ENCODE measurements at places on chromosomes 6 and 20.

DNA sequence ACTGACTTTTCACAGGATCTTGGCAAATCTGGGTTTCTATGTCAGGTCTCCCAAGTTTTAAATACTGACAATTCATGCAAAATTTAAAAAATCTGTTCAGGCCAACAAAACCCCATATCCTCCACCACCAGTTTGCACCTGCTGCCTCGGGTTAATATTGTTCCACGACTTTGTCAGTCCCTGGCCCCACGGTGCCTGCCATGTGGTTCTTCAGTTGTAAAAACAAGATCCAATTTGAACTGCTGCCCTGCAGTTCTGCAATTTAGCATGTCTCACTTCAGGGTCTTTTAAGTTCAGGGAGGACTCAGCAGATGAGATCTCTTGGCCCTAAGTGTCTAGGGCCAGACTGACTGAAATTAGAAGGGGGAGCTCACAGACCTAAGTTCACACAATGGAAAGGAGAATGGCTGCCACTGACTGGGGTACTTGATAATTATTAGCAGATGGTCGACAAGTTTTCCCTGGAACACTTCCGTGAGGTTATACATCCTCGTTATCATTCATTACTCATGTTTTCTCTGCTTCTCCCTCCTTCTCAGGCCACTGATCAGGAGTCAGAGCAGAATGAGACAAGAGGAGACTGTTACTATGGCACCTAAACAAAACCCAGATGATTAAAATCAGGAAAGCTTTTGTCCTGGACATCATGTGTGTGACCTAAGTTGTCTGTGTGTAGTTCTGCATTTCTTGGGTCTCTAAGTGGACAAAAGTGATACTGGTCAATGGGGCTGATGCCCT, 223.6 kb downstream of the KIF16B start:
- peak; percentile 65 for DNase-seq

- no peak for DNase-seq
Measured at GRCh38 chr6:160881148-160881808, 110.3 kb upstream of the MAP3K4 start.

DNA sequence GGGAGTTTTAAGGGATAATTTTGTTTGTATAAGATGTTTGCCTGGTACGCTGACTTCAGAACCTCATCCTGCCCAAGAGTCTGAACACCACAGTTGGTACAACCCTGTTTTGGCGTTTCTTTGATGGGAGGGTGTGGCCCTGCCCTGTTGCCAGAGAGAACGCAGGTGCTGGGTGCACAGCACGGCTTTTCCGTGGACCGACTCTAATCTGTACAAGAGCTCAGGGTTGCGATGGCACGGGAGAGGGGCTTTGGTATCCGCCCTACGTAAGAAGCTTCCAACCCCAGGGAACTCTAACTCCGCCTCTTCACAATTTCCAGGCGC, 1.3 kb downstream of the CYP24A1 start:
- no peak for DNase-seq

GRCh38 chr20:12413116-12413515, 495.4 kb downstream of the BTBD3 start:
- DNase-seq = no peak

DNA sequence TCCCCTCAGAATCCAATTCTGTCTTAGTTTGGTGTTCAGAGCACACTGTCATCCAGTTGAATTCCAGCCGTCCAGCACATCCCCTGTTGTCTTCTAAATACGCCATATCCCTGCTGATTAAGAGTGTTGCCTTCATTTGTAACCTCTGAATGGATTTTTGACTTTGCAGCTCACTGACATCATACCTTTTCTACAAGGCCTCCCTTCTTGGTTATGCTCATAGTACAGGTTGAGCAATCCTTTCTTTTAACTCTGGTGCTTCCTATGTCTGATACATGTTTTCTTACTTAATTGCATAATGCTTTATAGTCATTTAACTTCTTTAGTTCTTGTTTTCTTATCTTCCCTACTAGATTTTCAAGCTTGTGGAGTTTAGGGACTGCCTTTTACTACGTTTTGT, 36.4 kb downstream of the XRN2 start:
- no peak for DNase-seq

DNA sequence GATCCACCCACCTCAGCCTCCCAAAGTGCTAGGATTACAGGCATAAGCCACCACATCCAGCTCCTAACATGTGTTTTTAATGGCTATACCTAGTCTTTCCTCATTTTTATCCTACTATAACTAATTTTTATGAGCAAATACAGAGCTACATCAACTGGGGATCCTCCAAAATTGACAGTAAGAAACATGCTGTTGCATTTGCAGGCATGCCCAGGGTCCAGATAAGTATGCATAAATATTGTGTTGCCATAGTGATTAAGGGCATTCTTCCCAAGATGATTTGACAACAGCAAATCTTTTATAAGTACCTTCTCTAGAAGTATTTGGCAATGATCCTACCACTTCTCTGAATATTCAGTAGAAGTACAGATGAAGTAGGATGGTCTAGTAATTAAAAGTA, 41.9 kb upstream of the MOXD1 start:
- DNase-seq = peak; percentile 72

GRCh38 chr6:142400495-142400894, 98.7 kb downstream of the ADGRG6 start:
- no peak for DNase-seq

DNA sequence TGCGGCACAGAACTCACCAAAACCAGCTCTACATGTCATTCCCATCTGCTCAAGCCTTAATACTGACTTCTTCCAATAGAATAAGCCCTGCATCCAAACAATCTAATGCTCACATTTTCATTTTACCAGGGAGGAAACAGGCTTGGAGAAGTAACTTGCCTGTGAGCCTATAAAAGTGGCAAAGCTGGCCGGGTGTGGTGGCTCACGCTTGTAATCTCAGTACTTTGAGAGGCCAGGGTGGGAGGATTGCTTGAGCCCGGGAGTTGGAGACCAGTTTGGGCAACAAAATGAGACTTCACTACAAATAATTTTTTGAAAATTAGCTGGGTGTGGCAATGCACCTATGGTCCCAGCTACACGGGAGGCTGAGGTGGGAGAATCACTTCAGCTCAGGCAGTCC, 133.7 kb downstream of the LY86 start:
- no peak for DNase-seq

DNA sequence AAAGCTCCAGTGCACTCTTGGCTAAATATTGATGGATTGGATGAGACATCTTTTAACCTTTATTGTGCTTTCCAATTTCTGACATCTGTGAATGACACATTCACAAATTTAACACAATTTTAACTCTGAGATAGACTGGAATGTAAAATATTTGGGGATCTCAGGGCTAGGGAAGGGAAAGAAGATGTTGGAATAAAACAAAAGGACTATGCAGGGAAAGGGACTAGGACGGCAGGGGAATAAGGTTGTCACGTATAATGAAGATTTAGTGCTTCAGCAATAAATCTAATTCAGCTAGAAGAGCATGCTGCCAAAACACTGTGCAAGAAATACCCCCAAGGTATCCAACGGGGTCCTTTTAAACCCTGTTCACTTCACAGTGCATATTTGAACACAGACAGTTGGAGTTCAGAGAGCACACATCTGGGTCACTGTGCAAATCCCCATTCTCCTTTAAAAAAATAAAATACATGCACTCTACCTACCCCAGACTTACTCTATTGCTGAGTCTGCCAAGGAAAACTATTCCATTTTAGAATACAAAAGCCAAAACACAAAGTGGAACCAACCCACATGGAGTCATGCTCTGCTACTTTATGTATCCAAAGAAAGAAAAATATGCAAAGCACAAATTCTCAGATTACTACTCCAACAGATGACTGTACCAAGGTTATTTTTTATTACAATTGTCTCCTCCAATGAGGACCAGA, 151.0 kb upstream of the RSPO3 start:
- DNase-seq = no peak

GRCh38 chr6:149696901-149697300, 21.0 kb downstream of the LATS1 start:
- no peak for DNase-seq

GRCh38 chr6:1222728-1223595, 88.9 kb upstream of the FOXQ1 start:
- no peak for DNase-seq

DNA sequence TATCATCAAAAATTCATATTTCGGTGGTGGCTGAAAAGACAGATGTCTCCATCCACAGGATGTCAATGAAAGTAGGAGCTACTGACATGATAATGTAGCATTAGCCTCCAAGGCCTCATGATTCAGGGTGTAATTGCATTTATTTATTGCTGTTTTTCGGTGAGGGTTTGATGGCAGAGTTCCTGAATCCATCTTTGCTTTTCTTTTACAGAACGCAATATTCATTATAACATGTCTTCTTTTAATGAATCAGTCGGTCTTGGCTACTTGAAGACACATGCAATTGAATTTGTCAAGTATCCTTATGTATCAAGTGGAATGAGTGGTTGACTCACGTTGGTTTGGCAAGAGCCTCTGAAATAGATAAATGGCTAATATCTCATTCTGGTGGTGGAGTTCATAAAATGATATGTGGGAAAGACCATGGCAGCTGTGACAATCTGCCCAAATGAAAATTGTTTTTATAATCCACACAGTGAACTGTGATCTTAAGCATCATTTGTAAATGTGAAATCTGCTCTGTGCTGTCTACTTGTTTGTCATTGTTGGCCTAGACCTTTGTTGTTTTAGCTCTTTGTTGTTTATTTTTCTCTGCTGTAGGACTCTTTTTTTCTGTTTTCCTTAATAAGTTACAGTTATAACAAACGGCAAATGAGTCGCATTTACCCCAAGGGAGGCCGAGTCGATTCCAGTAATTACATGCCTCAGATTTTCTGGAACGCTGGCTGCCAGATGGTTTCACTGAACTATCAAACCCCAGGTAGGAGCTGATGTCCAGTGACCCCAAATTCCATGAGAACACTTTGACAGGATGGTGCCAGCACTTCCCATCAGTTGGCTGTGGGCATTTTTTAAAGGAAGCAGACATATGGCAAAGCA, 105.7 kb upstream of the LAMP5 start:
- DNase-seq = peak; percentile 47

GRCh38 chr6:4924661-4925271, 79.1 kb downstream of the RPP40 start:
- DNase-seq = no peak

- DNase-seq = no peak
Measured at GRCh38 chr6:31010393-31011060, at the start of gene MUC22. TSS of gene MUC22 (plus strand) at chr6:31010474. CDS start at chr6:31010707, 233 bp downstream.

- DNase-seq = no peak
Measured at GRCh38 chr20:8321001-8321400, 188.9 kb downstream of the PLCB1 start.

- DNase-seq = no peak
Measured at GRCh38 chr6:130190701-130191690, 31.8 kb downstream of the SAMD3 start.

DNA sequence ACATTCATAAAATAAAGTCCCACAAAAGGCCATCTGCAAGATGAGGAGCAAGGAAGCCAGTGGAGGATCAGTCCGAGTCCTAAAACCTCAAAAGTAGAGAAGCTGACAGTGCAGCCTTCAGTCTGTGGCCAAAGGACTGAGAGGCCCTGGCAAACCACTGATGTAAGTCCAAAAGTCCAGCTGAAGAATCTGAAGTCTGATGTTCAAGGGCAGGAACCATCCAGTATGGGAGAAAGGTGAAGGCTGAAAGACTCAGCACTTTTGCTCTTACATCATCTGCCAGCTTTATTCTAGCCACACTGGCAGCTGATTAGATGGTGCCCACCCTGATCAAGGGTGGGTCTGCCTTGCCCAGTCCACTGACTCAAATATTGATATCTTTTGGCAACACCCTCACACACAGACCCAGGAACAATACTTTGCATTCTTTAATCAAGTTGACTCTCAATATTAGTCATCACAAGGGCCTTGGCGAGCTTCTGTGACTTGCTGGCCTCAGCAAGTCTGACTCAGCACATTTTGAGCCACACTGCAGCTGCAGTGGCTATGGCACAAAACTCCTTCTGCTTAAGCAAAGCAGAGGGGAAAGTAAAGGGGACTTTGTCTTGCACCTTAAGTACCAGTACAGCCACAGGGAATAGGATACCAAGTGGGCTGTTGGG, 1370.3 kb upstream of the CITED2 start:
- peak; percentile 25 for DNase-seq

- no peak for DNase-seq
Measured at GRCh38 chr6:134152767-134153485, 100.5 kb upstream of the SLC2A12 start.

DNA sequence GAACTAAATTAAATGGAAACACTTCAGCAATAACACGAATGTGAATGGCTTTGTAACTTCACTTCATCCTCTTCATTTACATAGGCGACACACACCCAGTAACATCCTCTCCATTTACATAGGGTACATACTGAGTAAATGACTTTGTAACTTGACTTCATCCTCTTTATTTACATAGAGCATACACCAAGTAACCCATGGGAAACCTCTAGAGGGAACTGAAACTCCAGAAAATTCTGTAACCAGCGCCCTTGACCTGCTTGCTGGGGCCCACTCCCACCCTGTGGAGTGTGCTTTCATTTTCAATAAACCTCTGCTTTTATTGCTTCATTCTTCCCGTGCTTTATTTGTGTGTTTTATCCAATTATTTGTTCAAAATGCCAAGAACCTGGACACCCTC, 81.6 kb upstream of the OPRM1 start:
- no peak for DNase-seq

- no peak for DNase-seq
Measured at GRCh38 chr6:149990212-149990660, 26.5 kb downstream of the ULBP1 start.

GRCh38 chr6:108715832-108716231, 132.4 kb upstream of the ARMC2 start:
- DNase-seq = no peak

DNA sequence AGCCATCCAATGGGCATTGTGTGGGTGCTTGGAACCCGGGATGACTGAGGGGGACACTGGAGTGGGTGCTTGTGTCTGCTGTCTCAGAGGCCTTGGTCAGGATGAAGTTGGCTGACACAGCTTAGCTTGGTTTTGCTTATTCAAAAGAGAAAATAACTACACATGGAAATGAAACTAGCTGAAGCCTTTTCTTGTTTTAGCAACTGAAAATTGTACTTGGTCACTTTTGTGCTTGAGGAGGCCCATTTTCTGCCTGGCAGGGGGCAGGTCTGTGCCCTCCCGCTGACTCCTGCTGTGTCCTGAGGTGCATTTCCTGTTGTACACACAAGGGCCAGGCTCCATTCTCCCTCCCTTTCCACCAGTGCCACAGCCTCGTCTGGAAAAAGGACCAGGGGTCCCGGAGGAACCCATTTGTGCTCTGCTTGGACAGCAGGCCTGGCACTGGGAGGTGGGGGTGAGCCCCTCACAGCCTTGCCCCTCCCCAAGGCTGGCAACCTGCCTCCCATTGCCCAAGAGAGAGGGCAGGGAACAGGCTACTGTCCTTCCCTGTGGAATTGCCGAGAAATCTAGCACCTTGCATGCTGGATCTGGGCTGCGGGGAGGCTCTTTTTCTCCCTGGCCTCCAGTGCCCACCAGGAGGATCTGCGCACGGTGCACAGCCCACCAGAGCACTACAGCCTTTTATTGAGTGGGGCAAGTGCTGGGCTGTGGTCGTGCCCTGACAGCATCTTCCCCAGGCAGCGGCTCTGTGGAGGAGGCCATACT, 49.4 kb downstream of the PYGB start:
- DNase-seq = no peak

GRCh38 chr6:20217324-20217855, 5.1 kb upstream of the MBOAT1 start:
- DNase-seq = no peak

- peak; percentile 51 for DNase-seq
Measured at GRCh38 chr6:5012519-5012918, 8.7 kb upstream of the RPP40 start.

- no peak for DNase-seq
Measured at GRCh38 chr6:157905590-157906342, 75.9 kb upstream of the SYNJ2 start.

GRCh38 chr6:74259981-74260380, 564.0 kb downstream of the CD109 start:
- no peak for DNase-seq

- no peak for DNase-seq
Measured at GRCh38 chr6:159577564-159577963, 115.5 kb downstream of the SOD2 start.

Data from GM04504 (cell line).